Activated naive CD4-positive, alpha-beta T cell (primary cell): ENCODE measurements at places on chromosomes 1 and 21.
A peak's percentile ranks its signal among the peaks of the same experiment; 100 is the strongest.

GRCh38 chr1:10204003-10204642 lies 6.2 kb upstream of the KIF1B start:
- DNase-seq = no peak

DNA sequence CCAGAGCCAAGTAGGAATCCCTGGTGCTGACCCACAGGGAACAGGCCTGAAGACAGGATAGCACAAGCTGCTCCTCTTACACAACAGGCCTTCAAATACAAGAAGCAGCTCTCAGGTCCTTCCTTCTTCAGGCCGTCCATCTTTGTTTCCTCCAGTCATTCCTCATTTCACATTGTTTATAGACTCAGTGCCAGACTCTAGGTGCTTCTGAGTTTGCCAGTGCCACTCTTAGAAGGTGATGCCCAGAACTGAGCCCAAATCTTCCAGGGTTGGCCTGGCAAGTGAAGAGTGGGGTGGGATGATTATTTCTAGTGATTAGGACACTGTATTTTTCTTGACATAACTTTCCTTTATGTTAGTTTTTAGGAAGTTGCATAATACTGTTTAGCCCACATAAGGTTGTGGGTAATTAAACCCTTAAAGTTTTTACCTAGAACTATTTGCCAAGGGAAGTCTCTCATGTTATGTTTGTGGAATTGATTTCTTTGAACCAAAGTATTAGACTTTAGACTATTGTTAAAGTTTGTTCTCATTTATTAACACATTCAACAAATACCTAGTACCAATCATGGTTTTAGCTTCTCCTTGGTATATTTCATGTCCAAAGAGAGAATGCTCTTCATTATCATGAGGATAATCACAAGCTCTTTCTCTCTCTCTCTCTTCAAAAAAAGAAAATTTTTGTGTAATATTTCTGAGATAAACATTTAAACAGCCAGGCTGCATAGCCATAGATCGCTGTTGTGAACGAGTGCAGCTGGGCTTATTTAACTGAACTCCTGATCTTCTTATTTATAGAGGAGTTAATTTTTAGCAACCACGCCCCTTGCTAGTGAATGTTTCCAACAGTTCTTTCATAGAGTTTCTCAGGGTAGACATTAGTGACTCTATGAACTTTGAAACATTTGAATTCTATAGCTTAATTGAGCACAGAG lies 47.7 kb downstream of the PGM1 start:
- no peak for DNase-seq

- DNase-seq = no peak
Observed at GRCh38 chr1:67948151-67949080, 102.0 kb downstream of the DIRAS3 start.

DNA sequence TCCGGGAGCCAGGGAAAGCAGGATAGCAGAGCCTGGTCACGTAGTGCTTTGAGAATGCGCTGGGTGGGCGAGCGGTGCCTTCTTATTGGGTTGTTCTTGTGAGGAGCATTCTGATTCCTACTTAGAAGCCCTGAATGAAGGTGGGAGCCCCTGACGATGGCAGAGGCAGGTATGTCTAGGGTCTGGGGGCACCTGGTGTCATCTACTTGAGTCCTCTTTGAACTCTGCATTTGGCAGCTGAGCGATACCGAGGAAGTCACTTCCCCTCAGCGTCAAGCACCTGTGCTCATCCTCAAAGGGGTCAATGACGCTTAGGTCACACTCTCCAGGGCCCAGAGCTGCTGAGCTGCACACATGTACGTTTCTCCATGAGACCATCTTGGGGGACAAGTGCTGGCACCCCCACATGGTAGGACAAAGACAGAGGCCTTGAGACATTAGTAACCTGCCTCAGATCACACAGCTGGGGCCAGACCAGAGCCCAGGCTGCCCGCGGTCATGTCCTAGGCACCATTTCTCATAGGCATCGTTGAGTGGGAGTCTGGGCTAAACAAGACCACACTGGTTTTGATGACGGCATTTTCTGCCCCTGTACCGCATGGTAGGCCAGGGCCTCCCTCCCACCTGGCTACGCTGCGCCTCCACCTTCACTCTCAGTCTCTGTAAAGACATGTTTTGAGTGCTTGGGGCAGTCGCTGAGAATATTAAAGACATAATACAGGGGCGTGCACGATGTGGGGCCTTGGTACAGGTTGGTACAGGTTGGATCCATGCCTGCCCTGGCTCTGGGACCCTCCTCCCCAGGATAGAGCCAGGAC lies 69.1 kb upstream of the ABCG1 start:
- DNase-seq = no peak

- DNase-seq = no peak
Observed at GRCh38 chr1:64685765-64686341, 59.0 kb upstream of the RAVER2 start.

GRCh38 chr1:218394416-218394815 lies 49.3 kb downstream of the TGFB2 start:
- DNase-seq = no peak

GRCh38 chr21:43676391-43676790 lies 17.0 kb downstream of the RRP1B start:
- DNase-seq = no peak

- DNase-seq = no peak
Observed at GRCh38 chr1:223651291-223651991, 14.1 kb downstream of the CAPN8 start.

GRCh38 chr1:33641104-33641830 lies 168.8 kb downstream of the ZSCAN20 start:
- DNase-seq = no peak

GRCh38 chr1:171844381-171844780 lies 3.1 kb downstream of the DNM3 start:
- no peak for DNase-seq

GRCh38 chr1:202848191-202848542 lies 37.4 kb downstream of the PCAT6 start:
- DNase-seq = no peak

- DNase-seq = peak; percentile 35
Observed at GRCh38 chr1:153422450-153423068, 6.2 kb downstream of the S100A7A start.

DNA sequence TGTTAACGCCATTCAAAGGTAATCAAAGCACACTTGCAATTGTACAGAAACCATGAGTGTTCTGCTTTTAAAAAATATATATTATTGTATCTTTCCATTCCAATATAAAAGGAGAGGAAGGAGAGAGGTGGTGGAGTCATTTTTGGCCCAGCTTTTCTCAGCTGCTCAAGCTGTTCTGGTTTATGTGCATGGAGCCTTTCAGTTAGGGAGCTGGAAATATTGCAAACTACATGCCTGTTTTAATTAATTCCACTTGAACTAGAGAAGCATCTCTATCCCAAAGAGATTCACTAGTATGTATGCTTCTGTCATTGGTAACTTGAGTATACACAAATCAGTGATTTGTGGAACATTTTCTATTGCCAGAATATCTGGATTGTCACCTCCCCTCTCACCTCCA lies 28.5 kb upstream of the C1orf105 start:
- no peak for DNase-seq

DNA sequence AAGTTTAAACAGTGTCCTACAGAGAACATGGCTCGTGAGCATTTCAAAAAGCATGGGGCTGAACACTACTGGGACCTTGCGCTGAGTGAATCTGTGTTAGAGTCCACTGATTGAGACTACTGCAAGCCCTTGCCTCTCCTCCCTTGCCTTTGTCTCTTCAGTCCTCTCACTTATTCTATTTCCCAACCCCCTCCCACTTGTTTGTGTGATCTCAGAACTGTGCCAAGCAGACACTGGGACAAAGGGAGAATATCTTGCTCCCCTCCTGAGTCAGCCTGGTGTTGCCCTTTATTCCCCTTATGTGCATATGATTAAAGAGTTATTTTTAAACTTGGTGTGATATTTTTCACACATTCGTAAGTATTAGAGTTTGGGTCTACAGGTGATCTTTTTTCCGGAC lies 11.1 kb upstream of the RPRD2 start:
- no peak for DNase-seq

DNA sequence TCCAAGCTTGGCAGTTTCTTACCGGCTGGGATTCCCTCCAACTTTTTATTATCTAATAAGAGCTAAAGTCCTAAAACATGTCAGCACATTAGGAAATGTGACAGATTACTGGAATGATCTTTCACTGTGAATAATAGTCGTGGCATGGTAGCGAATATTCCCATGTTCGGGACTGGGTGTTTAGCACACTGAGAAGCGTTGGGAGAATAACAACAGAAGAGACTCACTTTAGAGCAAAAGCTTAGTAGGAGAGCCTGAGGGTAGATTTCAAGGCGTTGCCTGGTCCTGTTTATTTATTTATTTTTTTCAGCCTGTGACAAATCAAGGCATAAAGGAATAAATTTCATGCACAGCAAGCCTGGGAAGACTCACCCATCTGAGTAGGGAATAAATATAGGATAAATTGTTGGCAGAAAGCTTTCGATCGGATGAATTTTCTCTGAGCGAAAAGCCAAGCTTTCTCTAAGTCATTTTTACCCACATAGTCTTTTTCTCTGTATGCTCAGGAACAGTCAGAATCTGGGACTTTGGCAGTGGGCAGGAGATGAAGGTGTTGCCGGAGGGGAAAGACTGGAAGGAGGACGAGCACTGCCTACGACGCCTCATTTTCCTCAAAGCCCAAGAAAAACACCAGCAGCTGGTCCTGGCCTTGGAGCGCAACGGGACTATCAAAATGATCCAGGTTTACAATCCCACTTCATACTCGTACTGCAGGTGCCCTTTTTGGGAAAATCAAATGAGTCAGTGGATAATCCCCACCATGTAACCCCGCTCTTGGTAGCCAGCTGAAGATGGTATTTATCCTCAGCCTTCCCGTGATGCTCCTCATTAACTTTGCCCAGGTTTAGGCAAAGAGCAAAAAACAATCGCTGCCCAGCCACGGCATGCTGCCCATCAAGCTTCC lies 97.2 kb downstream of the WDR64 start:
- DNase-seq = no peak

DNA sequence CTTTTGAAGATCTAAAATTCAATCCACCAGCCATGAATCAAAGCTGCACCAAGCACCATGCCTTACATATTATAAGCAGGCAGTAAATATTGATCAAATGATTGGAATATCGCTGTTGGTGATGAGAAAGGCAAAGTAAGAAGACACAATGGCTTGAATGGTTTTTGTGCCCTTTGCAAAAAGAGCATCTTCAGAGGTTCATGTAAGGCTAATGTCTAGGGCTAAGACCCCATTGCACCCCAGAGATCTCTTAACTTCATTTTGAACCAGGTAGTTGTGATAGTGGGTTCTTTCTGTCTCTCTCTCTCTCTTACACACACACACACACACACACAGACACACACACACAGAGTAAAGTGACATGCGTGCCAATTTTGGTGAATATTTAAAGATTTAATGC lies 12.0 kb downstream of the PROX1 start:
- DNase-seq = no peak

DNA sequence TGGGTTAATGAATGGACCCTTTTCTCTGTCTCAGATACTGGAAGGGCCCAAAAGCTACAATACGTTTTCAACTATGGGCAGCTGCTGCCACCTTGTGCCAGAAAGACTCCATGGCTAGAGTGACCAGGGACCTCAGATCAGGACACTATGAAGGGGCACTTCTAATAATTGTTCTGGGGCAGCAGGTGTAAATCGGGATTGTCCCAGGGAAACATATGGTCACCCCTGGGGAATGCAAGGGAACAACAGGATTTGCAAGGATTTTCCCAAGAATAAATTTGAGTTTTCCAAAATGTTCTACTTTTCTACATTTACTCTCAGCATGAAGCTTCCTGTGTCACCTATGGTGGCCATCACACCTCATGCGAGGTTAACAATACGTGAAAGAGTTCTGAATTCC lies 12.0 kb upstream of the FCAMR start:
- DNase-seq = peak; percentile 12

DNA sequence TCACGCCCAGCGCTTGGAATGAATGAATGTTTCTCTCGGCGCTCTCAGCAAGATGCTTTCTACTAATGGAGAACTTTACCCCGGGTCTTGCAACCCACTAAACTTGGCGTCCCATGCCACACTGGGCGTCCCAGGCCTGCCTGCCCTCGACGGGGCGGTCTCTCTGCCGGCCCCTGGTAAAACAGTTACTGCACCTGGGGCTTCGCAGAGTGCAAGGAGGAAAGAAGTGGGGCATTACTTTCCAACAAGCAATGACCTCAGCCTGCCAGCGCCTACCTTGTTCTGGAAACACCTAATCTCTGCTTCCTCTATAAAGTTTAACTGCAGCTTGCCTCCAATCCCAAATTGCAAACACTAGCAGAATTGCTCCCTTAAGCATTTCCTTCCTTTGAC lies 27.8 kb upstream of the NFIA start:
- DNase-seq = no peak

DNA sequence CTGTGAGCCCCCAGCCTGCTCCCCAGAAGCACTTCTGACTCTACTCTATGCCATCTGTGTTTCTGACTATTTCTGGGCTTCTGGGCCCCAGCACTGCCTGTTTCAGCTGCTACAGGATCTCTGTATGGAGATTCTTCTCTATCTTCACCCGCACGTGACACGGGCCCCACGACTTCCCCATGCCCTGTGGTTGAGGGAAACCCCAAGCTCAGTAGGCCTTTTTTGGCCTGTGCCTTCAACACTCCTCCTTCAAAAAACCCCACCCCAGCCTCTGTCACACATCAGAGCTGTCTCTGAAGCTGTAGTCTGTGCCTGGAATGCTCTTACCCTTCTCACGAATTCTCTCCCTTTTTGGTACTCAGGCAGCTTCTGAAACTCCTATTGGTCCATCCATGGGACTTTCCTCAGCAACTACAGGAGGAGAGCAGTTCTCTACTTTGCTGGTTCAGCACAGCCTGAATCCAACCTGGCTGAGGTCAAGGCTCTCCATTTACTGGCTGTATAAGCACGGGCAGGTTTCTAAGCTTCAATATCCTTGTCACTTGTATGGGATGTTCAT lies 2.0 kb upstream of the NID1 start:
- no peak for DNase-seq

DNA sequence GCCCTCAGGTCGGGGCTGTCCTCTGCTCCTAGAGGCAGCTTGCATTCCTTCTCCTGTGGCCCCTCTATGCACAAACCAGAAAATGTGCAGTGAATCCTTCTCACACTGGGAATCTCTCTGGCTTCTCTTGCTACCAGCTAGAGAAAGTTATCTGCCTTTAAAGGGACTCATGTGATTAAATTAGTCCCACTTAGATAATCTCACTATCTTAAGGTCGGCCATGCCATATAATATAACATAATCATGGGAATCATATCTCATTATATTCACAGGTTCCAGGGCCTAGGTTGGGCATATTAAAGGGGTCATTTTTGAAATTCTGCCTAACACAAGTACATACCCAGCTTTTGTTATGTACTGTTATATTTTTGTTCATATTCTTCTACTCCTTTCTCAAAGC lies 31.4 kb downstream of the PTGFR start:
- no peak for DNase-seq

DNA sequence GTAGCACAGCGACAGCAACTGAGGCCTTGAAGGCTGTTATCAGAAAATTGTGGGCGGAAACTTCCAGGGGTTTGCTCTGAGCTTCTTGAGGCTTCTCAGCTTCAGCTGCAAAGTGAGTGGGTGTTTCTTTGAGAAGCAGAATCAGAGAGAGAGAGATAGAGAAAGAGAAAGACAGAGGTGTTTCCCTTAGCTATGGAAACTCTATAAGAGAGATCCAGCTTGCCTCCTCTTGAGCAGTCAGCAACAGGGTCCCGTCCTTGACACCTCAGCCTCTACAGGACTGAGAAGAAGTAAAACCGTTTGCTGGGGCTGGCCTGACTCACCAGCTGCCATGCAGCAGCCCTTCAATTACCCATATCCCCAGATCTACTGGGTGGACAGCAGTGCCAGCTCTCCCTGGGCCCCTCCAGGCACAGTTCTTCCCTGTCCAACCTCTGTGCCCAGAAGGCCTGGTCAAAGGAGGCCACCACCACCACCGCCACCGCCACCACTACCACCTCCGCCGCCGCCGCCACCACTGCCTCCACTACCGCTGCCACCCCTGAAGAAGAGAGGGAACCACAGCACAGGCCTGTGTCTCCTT lies at the start of gene FASLG:
Gene FASLG, plus strand, starts transcription at position 233 of the 583 bp plus-strand sequence. Its CDS starts 99 bp downstream, at position 332.
- DNase-seq = peak; percentile 9

GRCh38 chr1:162876751-162877150 lies 15.8 kb upstream of the CCDC190 start:
- no peak for DNase-seq
